IPS DF 19.7 (cell line): ENCODE measurements at places on chromosomes 3 and 15.

GRCh38 chr3:98553753-98554152, 22.0 kb downstream of the GPR15 start:
- no peak for DNase-seq

GRCh38 chr3:39541917-39542329, 74.4 kb downstream of the MOBP start:
- no peak for DNase-seq

DNA sequence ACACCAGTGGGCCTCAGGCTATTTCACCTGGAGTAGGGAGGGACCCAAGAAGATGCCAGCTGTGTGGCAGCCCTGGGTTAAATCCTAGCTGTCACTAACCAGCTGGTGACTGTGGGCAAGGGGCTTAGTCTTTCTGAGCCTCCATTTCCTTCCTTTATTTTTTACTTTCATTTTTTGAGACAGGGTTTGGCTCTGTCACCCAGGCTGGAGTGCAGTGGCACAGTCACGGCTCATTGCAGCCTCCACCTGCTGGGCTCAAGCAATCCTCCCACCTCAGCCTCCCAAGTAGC, 108.0 kb upstream of the SMAD3 start:
- no peak for DNase-seq

DNA sequence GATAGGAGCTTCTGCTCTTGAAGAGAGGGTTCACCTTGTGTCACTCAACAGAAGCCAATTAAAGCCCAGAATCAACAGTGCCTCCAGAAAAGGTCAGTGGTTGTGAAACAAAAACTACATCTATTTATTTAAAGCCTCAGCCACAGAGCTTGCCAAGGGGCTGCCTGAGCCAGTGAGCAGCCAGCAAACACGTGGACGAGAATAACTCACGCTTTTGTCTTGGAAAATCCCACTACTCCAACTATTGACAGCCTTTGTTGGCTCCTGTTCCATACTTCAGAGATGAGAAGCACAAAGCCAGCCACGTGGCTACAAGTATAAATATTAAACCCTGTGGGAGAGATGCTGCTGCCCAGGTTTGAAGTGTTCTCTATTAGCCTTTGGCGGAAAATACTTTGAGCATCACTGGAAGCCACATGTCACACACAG, 10.3 kb downstream of the GPR156 start:
- no peak for DNase-seq

DNA sequence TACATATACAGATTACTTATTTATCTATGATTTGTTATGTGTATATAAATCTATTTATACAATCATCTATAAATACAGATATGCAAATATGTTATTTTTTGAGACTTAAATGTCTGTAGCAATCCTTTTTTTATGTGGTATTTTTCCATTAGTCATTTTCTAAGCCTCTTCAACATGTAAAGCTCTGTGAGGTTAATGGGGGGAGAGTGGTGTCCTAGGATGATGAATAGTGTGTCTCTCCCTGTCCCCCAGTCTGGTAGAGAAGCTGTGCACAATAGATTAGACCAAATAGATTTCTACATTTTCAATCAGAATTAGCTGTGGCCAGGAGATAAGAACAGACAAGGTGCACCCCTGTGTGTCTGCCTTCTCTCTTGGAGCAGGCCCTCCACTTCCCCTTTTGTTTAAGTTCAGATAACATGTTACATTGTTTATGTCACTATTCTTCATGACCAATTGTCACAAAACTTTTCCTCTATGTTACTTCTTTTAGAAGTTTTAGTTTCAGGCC, 453.9 kb downstream of the LPP start:
- no peak for DNase-seq

- DNase-seq, result no peak
These were observed 23.1 kb upstream of the PDIA3 start for GRCh38 chr15:43723151-43723550.

DNA sequence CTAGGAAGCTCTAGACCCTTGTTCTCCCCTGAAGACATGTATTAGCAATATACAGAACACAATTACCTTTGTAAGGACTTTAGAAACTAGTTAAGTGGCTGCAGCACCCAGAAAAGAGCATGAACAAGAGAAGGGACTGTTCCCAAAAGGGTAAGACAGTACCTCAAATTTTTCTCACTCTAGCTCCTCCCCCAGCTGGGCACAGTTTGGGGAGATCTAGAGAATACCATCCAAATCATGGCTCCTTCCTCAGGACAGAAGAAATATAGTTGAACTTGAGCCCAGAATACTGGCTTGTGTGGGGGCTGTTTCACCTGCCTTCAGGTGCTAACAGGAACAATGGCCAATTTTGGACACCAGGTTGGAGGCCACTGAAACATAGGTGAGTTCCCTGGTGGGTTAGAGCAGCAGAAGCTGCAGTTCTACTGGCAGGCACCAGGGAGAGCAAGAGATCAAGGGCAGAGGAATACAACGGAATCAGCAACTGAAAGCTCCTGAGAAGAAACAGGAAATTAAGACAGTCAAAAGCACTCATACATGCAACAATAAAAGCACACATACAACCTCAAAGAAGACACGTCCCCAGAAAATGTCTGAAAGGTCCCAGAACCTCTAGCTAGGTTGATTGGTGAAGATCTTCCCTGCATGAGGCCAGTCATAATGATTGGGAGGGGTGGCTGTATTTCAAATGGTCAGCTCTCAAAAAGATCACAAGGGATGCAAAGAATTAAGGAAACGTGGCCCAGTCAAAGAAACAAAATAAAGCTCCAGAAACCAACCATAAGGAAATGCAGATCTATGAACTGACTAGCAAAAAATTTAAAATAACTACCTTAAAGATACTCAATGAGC, 104.9 kb upstream of the ASB14 start:
- DNase-seq, result peak; percentile 35

- no peak for DNase-seq
These were observed 3.0 kb downstream of the BBX start for GRCh38 chr3:107525644-107526305.

DNA sequence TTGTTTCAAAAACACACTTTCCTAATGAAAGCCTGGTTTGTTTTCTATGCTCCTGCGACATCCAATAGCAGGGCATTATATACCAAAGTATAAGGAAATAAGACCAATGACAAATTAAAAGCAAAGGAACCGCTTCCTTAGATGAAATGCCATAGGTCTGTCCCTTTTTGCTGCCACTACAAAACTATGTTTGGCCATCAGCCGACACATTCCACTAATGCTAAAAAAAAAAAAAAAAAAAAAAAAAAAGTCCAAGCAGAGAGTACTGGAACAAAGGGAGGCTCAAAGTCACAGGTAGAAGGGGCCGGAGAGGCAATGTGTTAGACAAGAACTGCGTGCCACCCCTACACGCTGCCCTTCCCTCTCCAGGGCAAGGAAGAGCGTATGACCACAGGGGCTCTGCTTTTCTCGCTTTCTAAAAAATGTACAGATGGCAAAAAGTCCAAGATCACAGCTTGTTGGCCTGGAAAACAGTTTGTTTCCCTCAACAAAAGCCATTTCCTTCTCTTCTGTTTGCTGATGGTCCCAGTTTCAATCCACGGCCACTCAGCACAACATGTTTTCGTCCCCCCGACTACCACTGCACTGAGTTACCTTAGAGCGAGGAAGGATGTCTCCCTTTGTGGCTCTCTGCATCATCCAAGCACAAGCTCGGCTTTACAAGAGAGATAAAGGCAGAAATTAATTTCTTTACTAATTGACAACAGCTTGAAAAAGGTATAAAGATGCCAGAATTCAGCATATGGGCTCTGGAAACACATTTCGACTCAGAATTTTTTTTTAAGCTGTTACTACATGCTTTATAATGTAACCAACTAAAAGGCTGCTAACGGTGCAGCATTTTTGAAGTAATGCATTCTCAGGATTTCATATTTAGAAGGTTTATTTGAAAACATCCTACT, 70.8 kb downstream of the ABTB1 start:
- DNase-seq, result no peak

DNA sequence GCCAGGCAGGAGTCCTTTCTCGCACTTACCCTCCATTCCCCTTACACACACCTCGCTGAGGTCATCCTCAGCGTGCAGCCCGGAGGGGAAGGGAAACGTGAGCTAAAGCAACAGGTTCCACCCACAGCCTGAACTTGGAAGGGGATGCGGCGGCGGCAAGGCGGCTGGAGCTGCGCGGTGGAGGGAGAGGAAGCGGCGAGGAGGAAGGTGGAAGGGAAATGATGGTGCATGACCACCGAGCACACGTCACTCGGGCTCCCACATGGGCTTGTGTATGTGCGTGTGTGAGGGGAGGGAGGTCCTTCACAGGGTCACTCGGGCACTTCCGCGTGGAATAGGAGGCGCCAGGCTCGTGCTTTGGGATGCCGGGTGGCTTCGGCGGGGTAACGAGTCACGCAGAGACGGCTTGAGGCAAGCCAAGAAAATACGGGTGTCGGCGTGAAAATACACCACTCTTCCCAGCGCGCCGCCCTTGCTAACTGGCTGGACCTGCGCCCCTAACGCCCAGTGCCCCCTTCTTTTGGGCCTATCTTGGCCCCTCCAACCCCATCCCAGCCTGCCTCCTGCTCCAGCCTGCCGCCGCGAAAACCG, 225.5 kb upstream of the IL12A start:
- no peak for DNase-seq

DNA sequence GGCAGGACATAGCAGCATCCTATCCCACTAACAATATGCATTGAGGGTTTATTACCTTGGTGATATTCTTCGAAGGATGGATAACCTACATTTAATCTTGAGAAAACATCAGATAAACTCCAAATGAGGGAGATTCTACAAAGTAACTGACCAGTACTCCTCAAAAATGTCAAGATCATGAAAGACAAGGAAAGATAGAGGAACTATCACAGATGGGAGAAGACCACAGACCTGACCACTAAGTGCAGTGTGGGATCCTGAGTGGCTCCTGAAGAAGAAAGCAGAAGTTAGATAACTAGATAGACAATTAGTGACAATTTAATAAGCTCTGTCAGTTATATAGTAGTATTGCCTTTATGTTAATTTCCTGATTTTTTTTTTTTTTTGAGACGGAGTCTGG, 17.7 kb upstream of the CGNL1 start:
- DNase-seq, result no peak

- DNase-seq, result no peak
These were observed at the start of gene MEIS2 for GRCh38 chr15:37100109-37100965. MEIS2 (minus strand) TSS chr15:37100549; CDS start chr15:37099466, 1,083 bp downstream.

GRCh38 chr15:25251700-25252390, 187.0 kb downstream of the UBE3A start:
- DNase-seq, result no peak

DNA sequence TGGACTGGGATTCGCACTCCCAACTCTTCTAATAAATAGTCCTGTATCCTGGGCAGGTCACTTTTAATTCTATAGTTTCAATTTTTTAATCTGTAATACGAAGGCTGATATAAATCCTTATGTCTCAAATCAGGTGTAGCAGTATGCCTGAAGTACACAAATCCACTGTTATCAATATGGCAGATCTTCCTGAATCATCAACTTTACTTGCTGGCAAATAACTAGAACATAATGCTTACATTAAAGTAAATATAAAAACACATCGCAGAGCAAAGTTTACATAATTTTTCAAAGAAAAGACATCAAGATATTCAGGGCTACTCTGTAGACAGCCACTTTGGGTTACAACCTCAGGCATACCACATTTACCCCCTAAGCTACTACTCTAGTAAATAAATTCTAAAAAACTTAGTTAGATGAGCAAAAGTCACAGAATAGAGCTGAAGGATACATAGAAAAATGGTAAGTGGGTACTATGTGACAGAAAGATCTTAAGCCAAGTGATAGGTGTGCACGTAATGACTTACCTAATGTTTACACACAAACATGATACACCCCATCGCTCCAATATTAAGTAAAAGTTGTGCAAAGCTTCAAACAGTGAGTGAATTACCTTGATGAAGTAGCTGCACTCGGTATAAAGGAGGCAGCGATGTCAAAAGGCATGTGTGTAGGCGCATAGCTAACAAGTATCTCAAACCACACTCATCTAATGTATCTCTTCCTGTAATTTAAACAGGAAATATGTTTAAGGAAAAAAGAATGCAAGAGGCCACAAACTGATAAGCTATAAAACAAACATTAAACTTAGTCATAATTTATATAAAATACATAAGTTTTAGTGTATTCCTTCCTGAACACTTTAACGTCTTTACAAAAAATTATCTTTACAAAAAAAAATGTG, 127.9 kb downstream of the DMXL2 start:
- DNase-seq, result no peak

GRCh38 chr15:76967067-76967466, 27.9 kb upstream of the PSTPIP1 start:
- DNase-seq, result no peak

GRCh38 chr3:188021502-188022040, 132.4 kb upstream of the LPP start:
- DNase-seq, result no peak

DNA sequence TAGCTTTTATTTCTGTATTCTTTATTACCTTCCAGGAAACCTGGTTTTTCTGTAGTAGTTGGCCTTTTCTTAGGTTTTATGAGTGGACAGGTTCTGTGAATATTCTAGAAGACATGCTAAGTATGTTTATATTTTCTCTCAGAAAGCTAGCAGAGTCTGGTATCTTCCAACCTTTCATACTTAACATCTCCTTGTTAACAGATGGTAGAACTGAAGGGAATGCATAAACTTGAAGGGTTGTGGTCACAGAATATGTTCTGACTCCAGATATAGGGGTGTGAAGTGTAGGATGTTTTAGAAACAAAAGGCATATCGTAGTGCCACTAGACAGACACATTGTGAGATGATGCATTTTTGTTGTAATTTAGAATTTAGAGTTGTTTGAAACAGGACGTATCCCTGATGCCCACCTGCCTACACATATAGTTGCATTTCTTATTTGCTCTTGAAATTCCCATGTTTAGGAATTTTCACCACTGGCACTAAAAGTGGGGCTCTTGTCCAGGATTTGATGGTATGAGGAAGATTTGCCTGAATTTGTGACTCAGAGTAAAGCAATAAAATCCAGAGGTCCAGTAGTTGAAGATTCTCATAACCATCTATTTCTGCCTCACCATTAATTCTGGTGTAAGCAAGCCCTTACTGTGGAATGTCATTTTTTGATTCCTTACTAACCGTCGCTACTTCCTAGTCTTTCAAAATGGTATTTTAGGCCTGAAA, 274.5 kb downstream of the FEZF2 start:
- no peak for DNase-seq

- DNase-seq, result no peak
These were observed 14.4 kb downstream of the CGGBP1 start for GRCh38 chr3:88044411-88044810.

- DNase-seq, result no peak
These were observed 247.2 kb upstream of the LRRN1 start for GRCh38 chr3:3551981-3552380.

- no peak for DNase-seq
These were observed 8.6 kb downstream of the AQP9 start for GRCh38 chr15:58146749-58147148.

- DNase-seq, result no peak
These were observed 43.0 kb downstream of the ABHD5 start for GRCh38 chr3:43733459-43734384.

DNA sequence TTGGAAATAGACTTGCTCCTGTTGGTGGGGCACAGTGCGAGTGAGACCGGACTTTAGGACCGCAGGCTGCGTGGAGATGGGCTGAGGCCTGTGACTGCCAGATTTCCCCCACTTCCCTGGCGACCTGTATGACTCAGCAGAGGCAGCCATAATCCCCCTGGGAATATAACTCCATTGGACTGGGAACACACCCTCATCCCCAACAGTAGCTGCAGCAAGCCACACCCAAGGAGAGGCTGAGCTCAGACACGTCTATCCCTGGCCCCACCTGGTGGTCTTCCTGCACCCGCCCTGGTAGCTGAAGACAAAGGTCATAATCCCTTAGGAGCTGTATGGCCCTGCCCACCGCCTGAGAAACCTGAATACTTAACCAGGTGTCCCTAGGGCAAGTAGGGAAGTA, 42.6 kb downstream of the DZIP1L start:
- DNase-seq, result no peak
